ENCODE measurements at places on chromosomes 3 and 15.

DNA sequence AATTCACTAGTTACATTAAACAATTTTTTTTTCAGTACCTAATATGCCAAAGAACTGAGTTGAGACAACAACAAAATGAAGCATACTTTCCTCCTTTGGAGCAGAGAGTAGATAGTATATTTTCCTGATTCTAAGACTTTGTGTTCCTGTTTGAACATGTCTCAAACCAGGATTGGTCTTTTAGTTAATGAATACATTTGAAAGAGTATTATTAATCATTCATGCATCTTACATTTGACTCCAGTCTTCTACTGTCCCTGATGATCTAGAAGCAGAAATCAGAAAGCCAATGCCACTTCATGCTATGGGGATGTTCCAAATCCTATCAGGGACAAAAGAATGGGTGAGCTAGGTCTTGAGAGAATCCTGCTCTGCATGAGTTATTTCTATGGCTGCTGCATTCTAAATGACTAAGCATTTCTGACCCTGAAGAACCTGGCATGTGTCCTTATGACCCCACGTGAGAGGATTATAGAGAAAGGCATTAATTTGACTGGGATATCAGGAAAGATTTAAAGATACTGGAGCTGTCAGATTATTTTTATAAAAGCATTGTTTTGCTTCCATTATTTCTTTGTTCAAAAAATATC is 32.9 kb upstream of the MBNL1 start:
- no peak for DNase-seq

DNA sequence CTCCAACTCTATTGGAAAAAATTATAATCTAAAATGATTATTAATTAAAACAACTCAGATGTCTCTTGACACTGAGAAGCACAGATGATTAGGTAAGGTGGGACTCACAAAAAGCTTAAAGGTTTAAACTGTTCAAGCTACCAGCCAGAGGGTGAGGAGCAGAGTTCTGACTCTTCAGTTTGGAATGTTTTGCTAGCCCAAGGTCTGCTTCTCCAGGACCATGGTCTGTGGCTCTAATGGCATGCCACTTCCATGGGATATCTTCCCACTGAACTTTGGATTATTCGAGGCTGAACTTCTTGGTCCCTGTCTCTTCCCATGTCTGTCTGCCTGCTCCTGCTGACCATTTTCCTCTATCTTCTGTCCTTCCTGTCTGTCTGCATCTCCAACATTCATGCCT is 49.2 kb downstream of the CACNA2D3 start:
- no peak for DNase-seq

- no peak for DNase-seq
Measured at GRCh38 chr3:11739706-11740105, 96.0 kb upstream of the VGLL4 start.

- DNase-seq, result no peak
Measured at GRCh38 chr3:56086355-56086754, 381.9 kb downstream of the ERC2 start.

DNA sequence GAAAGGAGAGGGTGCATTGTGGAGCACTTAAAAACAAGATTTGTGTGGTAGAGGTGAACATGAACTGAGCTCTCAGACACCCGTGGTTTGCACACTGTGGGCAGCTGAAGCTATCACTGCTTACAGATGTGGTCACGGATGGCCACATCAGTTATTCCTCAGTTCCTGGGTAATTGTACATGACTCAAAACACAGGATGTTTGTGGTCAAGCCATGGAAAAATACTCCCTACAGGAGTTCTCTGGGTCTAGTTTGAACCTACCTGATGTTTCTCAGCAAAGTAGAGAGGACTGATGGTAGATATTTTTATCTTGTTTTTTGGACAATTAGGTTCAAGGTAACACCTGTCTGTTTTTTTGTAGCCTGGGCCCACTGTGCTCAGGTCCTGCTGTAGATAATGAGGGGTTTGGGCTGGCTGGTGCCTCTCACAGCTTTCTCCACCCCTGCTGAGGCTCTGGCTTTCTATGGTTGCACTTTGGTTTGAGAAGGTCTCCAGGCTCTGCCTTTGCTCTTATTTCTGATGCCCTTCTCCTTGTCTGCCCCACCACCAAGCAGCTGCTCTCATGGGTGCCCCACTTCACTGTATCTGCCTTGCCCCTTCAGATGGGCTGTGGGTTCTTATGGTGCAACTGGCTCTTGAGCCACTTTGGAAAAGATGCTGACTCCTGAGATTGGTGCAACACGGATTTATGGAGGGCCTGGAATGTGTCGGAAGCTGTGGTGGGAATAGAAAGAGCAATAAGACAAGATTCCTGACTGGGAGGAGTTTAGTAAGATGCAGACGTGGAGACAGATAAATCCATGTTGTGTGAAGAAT is 40.1 kb downstream of the CDCP1 start:
- peak; percentile 60 for DNase-seq

GRCh38 chr15:80494351-80494751 is 90.2 kb downstream of the ARNT2 start:
- no peak for DNase-seq

- peak; percentile 61 for DNase-seq
Measured at GRCh38 chr3:53375019-53375418, 27.7 kb upstream of the DCP1A start.

DNA sequence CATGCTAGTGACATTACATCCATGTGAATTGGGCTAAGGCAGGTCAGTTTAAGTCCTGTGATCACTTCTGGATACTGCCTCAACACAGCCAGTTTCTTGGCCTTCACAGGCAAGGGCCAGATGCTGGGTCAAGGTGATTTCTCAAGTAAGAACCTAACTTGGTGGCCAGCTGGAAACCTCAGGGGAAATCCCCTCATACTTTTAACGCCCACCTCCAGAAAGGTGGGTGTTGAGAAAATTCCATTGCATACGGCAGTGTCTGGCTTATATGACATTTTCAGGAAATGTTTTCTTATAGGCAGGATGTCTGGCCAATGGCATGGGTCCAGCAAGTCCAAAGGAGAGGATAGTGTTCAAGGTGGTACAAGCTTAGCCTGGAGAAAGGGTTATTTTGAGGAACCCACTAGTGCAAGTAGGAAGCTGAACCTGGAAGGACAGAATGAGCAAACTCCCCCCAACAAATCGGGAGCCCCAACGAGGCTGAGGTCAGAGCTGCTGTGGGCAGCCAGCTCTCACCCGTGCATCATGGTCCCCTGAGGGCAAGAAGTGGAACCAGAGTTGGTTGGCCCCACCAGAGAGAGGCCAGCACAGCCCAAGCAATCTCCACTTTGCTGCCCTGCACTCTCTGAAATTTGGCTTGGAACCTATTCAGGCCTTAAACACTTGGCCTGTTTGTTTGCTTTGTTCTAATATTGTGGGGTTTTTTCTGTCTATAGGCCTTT is 135.4 kb downstream of the PDE8A start:
- no peak for DNase-seq

GRCh38 chr3:112472691-112473090 is 26.6 kb downstream of the BTLA start:
- DNase-seq, result no peak

DNA sequence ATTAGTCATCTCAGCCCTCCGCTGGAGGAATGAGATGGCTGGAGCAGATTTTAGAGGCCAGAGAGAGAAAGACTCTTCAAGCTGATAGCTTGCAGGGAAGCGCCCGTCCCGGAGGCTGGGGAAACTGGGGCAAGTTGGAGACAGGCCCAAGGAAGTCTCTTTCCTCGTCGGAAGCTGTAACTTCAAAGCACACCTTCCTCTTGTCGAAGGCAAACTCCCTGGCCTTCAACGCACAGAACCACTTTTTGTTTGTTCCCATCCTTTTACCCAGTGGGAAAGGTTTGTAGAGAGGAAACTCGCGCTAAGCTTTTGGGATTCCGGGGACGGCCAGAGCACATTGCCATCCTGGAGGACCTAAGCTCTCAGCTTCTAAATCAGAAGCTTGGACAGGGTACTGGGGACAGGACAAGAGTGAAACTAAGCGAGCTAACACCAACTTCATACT is 900 bp upstream of the EOMES start:
- DNase-seq, result no peak

- peak; percentile 23 for DNase-seq
Measured at GRCh38 chr3:53102601-53103147, 27.6 kb downstream of the RFT1 start.

DNA sequence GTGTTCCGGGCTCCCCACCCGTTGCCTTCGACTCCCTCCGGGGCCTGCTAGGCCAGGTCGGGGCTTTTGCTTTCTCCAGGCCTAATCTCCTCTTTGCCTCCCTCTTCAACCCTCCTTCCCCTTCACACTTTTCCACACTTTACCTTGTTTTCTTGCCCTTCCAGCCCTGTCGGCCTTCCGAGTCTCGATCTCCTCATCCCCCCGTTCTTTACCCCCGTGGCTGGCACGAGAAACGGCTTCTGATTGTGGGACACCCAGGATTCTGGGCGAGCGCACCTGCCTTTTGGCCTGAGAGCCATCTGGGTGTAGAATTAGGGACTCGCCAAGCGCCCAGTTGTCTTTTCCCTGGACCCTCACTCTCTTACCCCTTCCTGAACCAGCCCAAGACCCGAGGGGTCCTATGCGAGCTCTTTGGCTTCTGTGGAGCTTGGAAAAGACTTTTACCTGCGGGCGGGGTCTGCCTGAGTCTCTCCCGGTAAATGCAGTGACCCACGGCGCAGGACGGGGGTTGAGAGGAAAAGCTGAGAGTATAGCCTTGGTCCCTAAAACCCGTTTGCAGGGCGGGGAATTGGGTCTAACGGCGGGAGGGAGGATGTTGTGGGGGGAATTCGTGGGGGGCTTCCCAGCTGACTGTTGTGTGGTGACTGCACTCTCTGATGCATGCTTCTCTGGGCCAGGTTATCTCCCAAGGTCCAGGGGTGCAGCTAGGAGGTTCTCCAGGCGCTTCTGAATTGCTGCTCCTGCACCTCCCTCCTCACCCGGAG is 5.5 kb upstream of the ONECUT1 start:
- DNase-seq, result no peak

DNA sequence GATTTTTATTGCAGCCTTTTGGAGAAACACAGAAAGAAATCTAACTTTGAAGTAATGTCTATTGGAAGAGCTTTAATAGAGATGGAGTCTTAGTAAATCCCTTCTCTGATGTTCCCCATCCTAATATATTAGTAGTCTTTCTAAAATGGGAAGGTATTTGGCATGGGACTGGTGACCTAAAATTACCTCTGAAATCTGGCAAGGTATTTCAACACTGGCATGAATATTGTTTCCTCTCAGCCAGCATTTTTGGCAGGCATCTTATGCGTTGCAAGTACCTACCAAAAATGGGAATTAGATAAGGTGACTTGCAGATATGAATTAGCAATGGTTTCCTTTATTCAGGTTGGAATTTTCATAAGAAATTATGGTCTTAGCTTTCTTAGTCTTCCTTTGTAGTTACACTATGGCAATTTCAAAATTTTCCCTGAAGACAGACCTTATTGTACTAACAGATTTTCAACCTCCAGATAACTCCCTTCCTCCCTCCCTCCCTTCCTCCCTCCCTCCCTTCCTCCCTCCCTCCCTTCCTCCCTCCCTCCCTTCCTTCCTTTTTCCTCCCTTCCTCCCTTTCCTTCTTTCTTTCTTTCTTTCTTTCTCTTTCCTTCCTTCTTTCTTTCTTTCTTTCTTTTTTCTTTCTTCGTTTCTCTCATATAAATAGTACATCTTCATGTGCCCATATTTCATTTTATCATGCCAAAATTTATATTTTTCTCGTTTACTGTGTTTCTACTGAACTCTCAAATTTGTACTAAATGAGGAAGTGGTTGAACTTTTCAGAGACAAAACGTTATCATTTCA is 168.2 kb upstream of the KCNMB2 start:
- DNase-seq, result no peak

DNA sequence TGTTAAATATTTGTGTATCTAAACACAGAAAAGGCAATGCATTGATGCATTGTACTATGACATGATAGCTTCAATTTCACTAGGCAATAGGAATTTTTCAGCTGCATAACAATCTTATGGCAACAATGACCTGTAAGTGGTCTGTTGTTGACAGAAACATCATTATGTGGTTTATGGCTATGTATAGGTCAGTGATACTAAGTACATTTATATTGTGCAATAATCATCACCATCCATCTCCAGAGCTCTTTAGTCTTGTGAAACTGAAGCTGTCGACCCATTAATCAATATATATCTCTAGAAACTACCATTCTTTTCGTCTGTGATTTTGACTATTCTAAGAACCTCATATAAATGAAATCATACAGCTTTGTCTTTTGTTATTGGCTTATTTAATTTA is 200.1 kb upstream of the ZNF717 start:
- no peak for DNase-seq

DNA sequence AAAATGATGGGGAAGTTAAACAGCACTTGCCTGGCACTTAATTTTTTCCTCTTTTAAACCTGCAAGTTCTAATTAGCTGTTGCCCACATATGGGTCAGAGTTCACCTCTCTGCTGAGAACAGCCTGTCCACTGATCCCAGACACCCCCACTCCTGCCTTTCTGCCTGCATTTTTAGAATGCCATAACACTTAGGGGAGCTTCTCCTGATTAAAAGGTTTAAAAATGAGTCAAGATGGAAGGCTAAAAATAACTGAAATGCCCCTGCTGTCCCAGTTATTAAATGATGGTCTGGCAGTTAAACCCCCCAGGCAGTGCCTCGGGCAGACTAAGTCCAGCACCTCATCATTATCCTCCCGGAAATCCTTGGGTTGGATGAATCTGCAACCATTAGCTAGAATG is 913.6 kb upstream of the ARPP21 start:
- DNase-seq, result no peak

- DNase-seq, result peak; percentile 2
Measured at GRCh38 chr15:47184003-47184907, 533.0 kb upstream of the SEMA6D start.

GRCh38 chr15:62779036-62779770 is 263.3 kb upstream of the TPM1 start:
- no peak for DNase-seq

GRCh38 chr15:85289677-85290365 is 90.6 kb upstream of the AKAP13 start:
- DNase-seq, result no peak

DNA sequence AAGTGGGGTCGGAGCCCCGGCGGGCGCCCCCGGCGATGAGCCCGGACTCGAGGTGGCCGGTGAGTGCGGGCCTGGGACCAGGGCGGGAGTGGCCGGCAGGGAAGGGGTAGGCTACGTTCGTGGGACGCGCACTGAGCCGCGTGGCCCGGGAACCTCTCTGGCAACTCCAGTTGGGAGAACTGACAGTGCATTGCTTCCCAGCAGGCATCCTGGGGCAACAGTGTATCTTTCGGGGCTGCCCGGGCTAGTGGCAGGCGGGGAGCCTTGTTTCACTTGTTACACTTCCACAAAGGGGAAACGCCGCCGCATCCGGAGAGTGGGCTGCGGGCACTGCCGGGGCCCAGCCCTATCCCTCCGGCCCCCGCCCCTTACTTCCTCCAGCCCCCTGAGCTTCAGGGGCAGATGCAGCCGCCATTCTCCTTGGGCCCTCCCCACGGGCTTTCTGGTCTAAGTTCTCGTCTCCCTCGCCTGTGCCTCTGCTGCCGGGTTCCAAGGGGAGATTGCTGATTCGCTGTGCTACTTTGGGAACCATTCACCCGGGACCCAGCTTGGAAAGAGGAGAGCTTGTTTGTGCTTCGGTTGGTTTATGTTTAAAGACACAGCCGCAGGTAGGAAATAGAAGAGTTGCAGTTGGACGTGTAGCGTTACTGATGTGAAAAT is 675 bp downstream of the BRPF1 start:
- no peak for DNase-seq

GRCh38 chr3:135071483-135071882 is 276.4 kb downstream of the EPHB1 start:
- DNase-seq, result no peak

Data from activated CD4-positive, alpha-beta T cell treated with anti-CD3 and anti-CD28 coated beads for 24 hours (primary cell).